ENCODE measurements at places on chromosomes 2 and 18.

DNA sequence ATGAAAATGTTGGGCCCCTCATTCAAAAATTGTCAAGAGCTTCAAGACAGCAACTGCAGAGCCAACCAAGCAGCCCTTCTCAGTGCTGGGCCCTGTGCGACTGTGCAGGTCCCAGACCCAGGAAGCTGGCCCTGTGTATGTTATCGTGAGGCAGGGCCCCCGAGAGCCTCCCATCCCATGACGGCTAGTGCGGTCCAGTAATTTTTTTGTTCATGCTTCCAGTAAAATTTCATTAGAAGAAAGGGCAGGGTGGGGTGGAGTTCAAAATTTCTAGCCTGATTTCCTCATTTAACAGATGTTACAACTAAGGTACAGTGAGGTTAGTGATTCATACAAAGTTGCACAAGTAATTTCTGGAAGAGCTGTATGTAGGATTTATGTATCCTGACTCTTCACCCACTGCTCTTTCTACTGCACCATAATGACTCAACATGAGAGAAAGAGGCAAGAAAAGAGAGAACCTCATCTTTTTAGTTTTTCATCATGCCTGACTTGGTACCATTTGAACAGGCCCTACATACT, 105.5 kb downstream of the ZEB2 start:
- DNase-seq = peak; percentile 62

DNA sequence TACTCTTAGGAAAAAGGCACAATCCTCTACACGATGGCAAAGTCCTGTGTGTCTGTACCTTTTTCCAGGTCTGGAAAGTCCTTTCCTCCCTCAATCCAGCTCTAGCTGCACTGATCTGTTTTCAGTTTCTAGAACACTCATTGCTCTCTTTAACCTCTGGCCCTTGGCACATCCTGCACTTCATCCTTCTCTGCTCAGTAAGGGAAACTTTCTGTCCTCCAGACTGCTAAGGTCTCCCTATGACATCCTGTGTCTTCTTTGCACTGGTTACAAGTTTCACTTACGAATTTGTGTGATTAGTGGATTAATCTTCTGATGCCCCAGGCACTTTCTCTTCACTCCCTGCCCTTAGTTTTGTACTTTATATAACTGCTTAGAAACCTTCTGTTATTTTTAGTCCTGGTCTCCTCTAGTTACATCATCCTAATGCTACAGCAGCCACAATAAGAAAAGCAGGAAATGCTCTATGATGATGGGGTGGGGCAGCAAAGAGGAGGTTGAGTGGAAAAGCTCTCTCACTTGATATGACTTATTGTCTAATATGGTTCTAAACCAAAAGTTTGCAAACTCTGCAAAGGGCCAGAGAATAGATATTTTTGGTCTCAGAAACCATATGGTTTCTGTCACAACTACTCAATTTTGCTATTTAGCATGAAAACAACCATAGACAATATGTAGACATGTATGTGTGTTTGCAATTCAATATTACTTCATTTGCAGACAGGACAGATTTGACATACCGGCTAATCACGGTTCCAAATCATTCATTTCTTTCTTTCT, 568.2 kb downstream of the THSD7B start:
- DNase-seq = peak; percentile 25

DNA sequence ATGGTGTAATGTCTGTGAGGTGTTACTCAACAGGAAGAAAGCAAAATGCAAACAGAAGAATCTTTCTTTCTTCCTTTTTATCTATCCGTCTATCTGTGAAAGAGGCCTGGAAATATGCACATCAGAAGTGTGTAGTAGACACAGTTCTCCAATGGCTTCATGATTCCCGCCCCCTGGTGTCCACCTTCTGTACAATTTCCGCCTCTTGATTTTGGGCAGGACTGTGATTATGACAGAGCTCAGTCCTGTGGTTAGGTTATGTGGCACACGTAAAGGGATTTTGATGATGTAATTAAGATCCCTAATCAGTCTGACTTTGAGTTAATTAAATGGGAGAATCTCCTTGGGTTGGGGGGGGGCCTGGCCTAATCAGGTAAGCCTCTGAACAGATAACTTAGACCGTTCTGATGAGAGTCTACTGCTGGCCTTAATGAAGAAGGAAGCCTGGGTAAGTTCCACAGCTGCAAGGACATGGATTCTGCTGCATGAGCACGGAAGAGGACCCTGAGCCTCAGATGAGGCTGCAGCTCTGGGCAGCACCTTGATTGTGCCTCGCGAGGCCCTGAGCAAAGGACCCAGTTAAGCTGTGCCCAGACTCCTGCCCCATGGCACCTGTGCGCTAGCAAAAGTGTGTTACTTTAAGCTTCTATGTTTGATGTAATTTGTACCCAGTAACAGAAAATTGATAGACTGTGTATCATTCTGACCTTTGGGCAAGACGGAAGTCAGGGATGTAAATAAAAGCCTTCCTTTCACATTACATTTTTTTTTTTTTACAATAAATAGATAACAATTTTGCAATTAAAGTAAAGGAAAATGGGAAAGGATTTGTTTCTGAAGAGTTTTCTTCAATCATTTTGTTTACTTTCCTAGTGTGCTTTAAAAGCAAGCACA, 11.3 kb upstream of the KCNF1 start:
- DNase-seq = peak; percentile 14

DNA sequence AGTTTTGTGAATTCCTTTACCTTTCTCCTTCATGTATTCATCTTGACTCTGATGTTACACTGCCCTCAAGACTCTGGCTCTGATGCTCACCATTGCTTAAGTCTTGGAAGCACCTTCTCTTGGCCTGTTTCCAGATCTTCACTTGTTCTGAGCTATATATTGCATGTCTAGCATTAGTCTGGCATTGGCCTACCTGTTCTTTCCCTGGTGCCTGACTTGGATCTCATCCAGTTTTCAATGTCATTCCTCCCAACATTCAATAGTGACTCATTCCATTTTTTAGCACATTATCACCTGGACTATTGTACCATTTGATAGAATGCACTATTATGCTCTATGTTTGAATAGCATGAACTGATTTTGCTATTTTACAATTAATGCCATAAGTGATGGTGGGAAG, 127.3 kb upstream of the NYAP2 start:
- DNase-seq = no peak

- DNase-seq = no peak
Observed at GRCh38 chr2:194380011-194380410, 1277.0 kb upstream of the SLC39A10 start.

GRCh38 chr2:28648147-28648546, 103.5 kb upstream of the PPP1CB start:
- no peak for DNase-seq

GRCh38 chr2:199975273-199975895, 20.0 kb downstream of the MAIP1 start:
- DNase-seq = peak; percentile 59

DNA sequence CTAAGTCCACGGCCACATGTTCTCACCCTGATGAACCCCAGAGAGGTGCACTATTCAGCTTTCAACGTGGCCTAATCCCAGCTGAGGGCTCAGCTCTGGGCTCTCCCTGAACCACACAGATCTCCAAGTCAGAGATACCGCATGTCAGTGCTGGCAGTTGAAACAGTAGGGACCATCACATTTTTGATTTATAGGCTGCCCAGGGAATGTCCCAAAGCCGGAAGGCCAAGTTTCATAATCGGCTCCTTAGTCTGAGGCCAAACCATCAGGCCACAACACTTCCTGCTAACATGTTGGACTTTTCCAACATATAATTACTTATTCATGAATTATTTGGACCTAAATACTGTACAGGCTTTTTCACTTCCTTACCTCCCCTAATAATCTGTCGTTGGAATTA, 91.9 kb upstream of the KLHL29 start:
- peak; percentile 33 for DNase-seq
